Nasal cavity respiratory epithelium epithelial cell of viscerocranial mucosa (primary cell): ENCODE measurements at places on chromosomes 1 and 21. TPM values are rescaled to one million over a fixed set of nuclear protein-coding genes. Genes with fewer than 3 reads are reported as not detected.

The SPRR2E gene
- total RNA-seq = 1.1 and 21.5 TPM in 2 replicates

The CYP4B1 gene
- total RNA-seq = under 0.01 and 9.0 TPM in 2 replicates

The RIPK4 gene
- 28.0 and 70.5 TPM in 2 replicates for total RNA-seq

The CR1L gene
- not detected in 2 replicates for total RNA-seq

The TSSK3 gene
- total RNA-seq = 0.28 and 0.34 TPM in 2 replicates

The HSPB7 gene
- total RNA-seq = not detected in 2 replicates

The C1QB gene
- total RNA-seq = not detected in 2 replicates

The FALEC gene
- 0.34 TPM in 1 of 2 replicates, not detected in the other for total RNA-seq
